ENCODE measurements at places on chromosomes 6 and 20. TPM values are rescaled to one million over a fixed set of nuclear protein-coding genes. Genes with fewer than 3 reads are reported as not detected.

Gene SPATA25
- total RNA-seq, result 4.2 TPM

GRCh38 chr20:57594092-57594951, 25.9 kb downstream of the ZBP1 start:
- peak; percentile 45 for DNase-seq

DNA sequence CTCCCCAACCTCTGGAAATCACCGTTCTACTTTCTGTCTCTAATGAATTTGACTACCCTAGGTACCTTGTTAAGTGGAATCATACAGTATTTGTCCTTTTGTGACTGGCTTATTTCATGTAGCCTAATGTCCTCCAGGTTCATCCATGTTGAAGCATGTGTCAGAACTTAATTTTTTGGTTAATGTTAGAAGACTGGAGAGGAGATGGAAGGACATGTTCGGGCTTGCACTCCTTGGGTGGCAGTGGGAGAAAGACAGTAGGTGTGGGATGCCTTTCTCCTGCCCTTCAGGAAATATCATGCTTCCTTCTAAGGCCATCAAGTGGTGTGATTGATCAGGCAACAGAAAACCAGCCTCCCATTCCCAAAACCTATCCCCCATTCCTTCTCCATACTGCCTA, 61.1 kb upstream of the RNF144B start:
- DNase-seq, result no peak

DNA sequence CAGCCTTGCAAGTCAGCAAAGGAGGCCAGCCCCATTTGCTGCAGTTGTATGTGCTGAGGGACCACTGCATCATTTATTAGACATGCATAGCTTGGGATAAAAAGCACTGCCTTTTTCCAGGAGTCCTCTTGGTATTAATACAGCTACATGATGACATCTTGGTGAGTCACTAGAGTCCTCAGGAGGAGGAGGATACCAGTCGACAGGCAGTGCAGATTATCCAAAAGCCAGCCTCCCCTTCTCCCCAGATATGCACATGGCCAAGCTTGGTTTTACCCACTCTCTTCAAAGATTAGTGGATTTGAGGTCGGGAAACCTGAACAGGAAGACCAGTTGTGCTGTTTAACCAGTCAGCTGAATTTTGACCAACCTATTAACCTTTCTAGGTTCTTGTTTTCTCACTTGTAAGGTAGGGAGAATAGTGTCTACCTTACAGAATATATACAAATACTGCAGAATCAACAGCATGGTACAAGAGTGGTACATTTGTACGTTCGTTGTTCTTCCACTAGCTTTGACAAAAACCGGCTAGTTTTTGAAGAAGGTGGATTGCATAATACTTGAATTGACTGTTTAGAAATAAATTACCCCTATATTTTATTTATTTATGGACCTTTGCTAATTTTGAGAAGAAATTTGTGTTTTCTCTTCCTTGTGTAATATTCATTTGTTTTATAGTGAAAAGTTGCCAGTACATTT, 31.9 kb downstream of the VAPB start:
- DNase-seq, result no peak

Gene MOG
- total RNA-seq, result 0.13 TPM

DNA sequence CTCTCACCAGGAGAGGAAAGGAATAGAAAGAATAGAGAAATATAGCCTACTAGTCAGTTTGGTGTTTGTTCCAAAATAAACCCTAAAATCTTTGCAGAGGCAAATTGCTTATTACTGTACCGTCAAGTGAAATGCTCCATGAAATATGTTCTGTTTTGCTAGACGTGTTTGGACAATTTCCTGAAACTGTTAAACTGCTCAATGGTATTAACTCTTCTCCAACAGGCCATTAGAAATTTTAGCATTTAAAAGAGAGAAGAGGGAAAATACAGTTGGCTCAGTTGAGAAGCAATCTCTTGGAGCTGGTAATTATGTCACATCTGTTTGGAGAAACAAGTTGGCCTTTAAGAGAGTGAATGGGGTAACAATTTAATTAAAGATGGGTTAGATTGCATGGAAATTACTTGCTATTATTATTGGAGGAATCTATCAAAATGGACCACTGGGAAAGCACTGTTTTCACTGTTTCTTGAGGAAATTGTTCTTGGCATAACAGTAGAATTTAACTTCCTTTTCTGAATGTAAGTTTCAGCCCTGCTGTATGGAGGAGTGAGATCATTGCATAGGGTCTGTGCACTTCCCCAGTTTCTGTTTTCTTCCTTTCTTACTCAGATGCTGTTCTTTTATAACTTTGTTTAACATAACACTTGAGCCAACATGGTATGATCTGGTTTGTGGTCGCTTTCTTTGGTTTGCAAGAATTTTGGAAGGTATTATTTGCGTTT, 373.6 kb downstream of the PLCB1 start:
- no peak for DNase-seq

Measured in ovary (tissue), 10 donors.